HepG2 (cell line): ENCODE measurements at places on chromosomes 2 and 18. TPM values are rescaled to one million over a fixed set of nuclear protein-coding genes. Genes with fewer than 3 reads are reported as not detected.

The OTOS gene
- not detected in 2 replicates for total RNA-seq

The GAD1 gene
- total RNA-seq = 0.09 TPM in 1 of 2 replicates, not detected in the other

GRCh38 chr2:142893241-142893640 lies 15.8 kb downstream of the KYNU start:
- DNase-seq = no peak

- no peak for DNase-seq
These were observed 260.8 kb downstream of the TGIF1 start for GRCh38 chr18:3710712-3711301.

GRCh38 chr2:237726401-237726830 lies 72.2 kb upstream of the RBM44 start:
- no peak for DNase-seq

GRCh38 chr2:98771721-98772524 lies 41.0 kb upstream of the MGAT4A start:
- DNase-seq = no peak

- DNase-seq = no peak
These were observed 431.5 kb downstream of the DCDC2C start for GRCh38 chr2:4134551-4135550.

DNA sequence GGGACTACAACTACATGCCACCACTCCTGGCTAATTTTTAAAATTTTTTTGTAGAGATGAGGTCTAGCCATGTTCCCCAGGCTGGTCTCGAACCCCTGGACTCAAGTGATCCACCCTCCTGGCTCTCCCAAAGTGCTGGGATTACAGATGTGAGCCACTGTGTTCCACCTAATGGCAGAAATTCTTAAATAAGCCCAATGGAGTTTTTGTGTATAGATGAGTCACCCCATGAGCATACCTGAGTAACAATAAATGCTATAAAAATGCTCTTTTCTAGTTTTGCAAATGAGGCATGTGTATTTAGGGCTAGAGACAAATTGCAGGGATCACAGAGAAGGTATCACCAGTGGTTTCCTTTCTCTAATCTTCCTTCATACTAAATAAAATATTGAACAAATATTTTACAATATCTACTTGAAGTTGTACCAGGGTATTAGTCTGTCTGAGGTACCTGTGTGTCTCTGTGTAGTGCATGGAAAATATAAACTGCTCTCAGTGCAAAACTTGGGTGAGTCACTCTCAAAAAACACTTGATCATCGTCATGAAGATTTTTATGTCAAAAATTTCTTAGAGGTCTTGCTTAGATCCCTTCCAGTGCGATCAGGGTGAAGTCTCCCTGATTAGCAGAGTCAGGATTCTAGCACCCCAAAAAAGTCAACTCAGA lies 337.1 kb upstream of the MMADHC start:
- DNase-seq = no peak

DNA sequence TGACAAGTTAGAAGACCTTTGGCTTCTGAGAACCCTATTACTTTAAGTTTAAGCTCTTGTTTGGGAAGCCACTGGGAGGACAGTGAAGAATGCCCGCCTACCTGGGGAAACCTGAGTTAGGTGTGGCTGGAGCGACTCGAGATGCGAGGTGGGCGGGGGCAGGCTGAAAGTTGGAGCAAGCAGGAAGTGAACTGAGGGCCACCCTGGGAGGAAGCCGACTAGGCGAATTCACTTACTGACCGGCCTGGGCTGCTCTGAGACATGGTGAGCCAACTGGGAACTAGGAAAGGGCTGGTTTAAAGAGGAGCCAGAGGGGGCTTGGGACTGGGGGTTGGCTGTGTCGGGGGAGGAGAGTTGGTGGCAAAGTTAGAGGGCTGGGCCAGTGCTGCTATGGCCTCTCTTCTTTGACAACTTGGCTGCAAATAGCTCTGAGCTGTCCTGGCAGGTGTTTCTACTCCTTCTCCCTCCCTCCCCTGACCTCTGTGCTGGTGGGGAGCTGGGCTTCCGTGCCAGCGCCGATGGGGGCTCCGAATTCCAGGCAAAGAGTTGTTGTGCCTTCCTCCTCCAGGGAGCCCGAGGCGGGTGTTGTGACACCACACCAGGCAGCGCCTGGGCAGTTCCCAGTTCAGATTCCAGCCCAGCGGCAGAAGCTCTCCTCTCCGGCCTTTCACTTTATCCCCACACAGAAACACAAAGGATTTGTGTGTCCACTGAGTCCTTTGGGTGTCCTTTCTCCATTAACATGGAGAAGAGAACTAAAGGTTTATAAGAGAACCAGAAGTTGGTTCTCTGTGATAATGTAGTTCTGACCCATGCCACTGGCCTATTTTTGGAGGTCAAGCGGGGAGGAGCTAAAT lies at the start of gene VAMP8:
VAMP8 (plus strand) TSS at position 201 of the 857 bp plus-strand sequence; CDS start at position 262, 61 bp downstream.
- peak; percentile 44 for DNase-seq

GRCh38 chr2:192398236-192398635 lies 203.5 kb upstream of the TMEFF2 start:
- DNase-seq = no peak

DNA sequence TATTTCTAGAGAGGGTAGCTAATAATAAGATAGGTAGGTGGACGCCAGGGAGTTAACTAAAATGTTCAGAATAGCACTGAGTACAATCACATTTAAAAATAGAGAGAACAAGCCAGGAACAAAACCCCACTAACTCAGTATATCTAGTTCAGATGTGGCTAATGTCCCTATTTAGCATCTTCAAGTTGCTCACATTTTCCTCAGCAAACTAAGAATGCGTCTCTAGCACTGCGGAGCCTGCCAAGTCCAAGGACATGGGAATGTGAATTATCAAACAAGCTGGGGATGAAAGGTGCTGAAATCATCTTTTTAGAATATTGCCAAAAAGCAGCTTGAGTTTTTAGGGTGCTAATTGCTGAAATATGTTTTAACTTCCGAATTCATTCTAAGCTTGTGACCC lies 398.5 kb upstream of the FIGN start:
- DNase-seq = no peak

DNA sequence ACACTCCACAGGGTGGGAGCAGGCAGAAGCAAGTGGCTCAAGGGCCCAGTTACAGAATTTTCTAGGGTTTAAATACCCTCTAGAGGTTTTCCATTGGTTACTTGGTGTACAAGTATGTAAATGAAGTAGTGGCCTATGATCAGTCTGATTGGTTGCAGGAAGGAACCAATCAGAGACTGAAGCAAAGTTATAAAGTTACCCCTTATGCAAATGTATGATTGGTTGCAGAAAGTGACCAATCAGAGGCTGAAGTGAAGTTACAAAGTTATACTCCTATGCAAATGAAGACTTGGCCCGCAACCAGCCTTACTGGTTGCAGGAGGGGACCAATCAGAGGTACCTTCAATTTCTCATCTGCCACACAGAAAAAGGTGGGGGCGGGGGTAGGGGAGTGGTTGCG lies 154.6 kb downstream of the INO80D start:
- DNase-seq = no peak

GRCh38 chr2:147198651-147199171 lies 646.1 kb upstream of the ACVR2A start:
- DNase-seq = no peak

DNA sequence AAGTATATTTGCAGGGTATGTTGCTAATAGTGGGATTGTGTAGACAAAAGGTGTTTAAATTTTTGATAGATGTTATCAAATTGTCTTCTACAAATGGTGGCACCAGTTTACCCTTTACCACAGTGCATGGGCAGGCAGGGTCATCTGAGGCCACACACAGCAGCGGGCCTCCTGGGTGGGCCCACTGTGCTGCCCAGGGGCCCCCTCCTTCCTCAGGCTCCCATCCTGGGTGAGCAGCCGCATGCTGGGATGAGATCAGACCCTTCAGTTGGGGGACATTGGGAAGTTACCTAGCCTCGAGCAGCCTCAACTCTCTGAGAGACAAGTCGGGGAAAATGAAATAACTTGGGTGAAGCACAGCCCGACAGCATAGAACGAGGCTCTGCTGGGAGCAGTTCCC lies 9.7 kb downstream of the MYO7B start:
- no peak for DNase-seq

DNA sequence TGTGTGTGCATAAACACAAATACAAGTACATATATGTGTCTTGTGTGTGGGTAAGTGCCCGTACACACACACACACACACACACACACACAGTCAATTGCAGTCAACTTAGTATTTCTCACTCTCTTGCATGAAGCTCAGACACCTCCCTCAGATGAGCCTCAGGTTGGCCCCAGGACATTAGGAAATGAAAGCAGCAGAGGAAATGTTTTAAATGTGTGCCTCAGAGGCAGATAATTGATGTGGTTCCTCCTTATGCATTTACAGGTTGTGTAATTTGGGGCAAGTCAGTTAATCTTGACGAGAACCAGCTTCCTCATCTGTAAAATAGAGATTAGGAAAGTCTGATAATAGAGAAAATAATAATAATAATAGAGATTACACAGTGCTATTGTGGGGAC lies 814.0 kb upstream of the ID2 start:
- DNase-seq = no peak

DNA sequence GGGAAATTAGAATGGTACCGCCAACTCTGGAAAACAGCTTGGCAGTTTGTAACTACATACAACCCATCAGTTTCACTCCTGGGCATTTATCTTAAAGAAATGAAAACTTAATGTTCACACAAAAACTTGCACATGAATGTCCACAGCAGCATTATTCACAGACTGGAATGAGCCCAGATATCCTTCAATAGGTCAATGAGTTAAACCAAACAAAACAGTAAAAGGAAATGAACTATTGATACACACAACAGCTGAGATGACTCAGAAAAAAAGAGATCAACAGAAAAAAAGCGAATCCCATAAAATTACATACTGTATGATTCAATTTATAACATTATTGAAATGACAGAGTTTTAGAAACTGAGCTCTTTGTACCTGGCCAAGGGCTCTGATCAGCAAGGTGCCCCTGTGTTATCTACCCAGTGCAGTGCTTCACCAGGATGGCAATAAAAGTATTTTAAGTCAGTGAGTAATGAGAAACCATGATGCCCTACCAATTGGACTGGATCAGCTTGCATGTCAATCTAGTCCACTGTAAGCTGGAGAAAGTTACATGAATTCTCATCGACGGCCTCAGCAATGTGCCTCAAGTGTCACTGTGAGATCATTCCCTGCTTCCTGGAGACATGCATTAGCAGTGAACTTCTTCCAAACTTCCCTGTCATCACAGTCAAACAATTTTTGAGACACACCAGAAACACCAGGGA lies 21.9 kb downstream of the TMEM237 start:
- DNase-seq = no peak
